ENCODE measurements at places on chromosomes 5 and 9. TPM values are rescaled to one million over a fixed set of nuclear protein-coding genes. Genes with fewer than 3 reads are reported as not detected.

The DMRT2 gene
- total RNA-seq = not detected

The ELOVL7 gene
- total RNA-seq = 14.3 TPM

The ANKRD34B gene
- 0.18 TPM for total RNA-seq

The LCN15 gene
- total RNA-seq = not detected

The CAVIN4 gene
- 0.42 TPM for total RNA-seq

The ADAMTSL1 gene
- total RNA-seq = not detected

The CSF2 gene
- 1.7 TPM for total RNA-seq

The FOCAD gene
- 15.2 TPM for total RNA-seq

The ADRB2 gene
- 0.79 TPM for total RNA-seq

The CD14 gene
- 5.3 TPM for total RNA-seq

The BTNL8 gene
- total RNA-seq = not detected

The PCDHGB5 gene
- 2.2 TPM for total RNA-seq

The LPAR1 gene
- 15.1 TPM for total RNA-seq

The POLK gene
- 12.5 TPM for total RNA-seq

The EGFLAM gene
- total RNA-seq = not detected

The ANGPTL2 gene
- total RNA-seq = not detected

The LARP1 gene
- total RNA-seq = 132 TPM

The SLC35D2 gene
- 18.8 TPM for total RNA-seq

The IFNA13 gene
- total RNA-seq = not detected

The DNAI1 gene
- total RNA-seq = 0.08 TPM

The LIFR gene
- 6.5 TPM for total RNA-seq

The HTR4 gene
- total RNA-seq = not detected

Measured in A549 treated with CORT108297 at 1 μM for 4 hours (cell line).